ENCODE measurements at places on chromosomes 6 and 20. TPM values are rescaled to one million over a fixed set of nuclear protein-coding genes. Genes with fewer than 3 reads are reported as not detected.

Gene SUN5
- total RNA-seq = not detected

Gene ARMH2
- not detected for total RNA-seq

GRCh38 chr6:45966797-45967196, 48.9 kb downstream of the CLIC5 start:
- no peak for DNase-seq

DNA sequence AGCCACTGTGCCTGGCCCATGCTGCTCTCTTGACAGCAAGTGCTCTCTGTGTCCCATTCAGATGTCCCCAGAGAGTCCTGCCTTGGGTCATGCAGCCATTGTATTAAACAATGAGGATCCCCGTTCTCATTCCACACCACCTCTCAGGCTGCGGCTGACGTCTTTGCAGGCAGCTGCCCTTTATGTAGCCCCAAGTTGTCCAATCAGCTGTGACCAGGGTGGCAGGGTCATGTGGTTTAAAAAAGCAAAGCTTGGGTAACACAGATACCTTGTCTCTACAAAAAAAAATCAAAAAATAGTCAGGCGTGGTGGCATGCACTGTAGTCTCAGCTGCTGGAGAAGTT, 13.2 kb downstream of the GCNT2 start:
- DNase-seq = no peak

Data from left cardiac atrium (tissue), 4 donors.